ENCODE measurements at places on chromosomes 4 and X. TPM values are rescaled to one million over a fixed set of nuclear protein-coding genes. Genes with fewer than 3 reads are reported as not detected.

GRCh38 chr4:101512416-101512815 lies 165.1 kb upstream of the PPP3CA start:
- H3K27ac ChIP-seq, result no peak overlapping the region
- no peaks in the 10 kb centered on the region for H3K36me3 ChIP-seq
- no peaks in the 10 kb centered on the region for H3K27me3 ChIP-seq
- no peak overlapping the region for H3K4me3 ChIP-seq

IQSEC2 gene
- 12.2 TPM for total RNA-seq

GRCh38 chr4:71004281-71004851 lies 10.9 kb downstream of the DCK start:
- no peak overlapping the region for H3K27ac ChIP-seq
- H3K36me3 ChIP-seq, result no peaks in the 10 kb centered on the region
- no peak overlapping the region for H3K4me3 ChIP-seq
- no peaks in the 10 kb centered on the region for H3K4me1 ChIP-seq
- DNase-seq, result no peak

DNA sequence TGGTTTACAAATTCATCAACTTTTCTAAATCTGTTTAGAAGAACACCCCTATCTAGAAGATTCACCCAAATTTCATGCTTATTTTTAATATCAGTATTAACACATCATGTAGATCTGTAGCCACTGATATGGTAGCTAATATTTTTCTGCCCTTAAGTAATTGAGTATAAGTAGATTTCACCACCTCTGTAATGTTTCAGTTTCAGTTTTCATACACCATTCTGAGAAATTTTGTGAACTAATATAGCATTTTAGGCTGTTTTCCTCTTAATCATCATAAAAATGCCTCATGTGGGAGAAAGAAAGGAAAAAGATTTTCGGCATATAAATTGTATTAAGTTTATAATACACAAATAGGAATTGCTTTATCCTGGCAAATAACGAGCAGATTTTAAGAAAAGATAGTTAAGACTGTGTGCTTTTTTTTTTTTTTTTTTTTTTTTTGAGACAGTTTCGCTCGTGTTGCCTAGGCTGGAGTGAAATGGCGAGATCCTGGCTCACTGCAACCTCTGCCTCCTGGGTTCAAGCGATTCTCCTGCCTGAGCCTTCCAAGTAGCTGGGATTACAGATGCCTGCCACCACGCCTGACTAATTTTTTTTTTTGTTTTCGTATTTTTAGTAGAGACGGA lies 21.4 kb upstream of the RBPJ start:
- H3K36me3 ChIP-seq, result no peaks in the 10 kb centered on the region
- no peaks in the 10 kb centered on the region for H3K27me3 ChIP-seq
- no peak overlapping the region for H3K4me3 ChIP-seq
- DNase-seq, result no peak
- no peak overlapping the region for H3K27ac ChIP-seq
